Effector memory CD8-positive, alpha-beta T cell (primary cell): ENCODE measurements at places on chromosomes 16 and 17.

- no peak for DNase-seq
These were observed 19.4 kb downstream of the ERN1 start for GRCh38 chr17:64110379-64111152.

GRCh38 chr16:22008215-22009059 is 526 bp downstream of the MOSMO start:
- DNase-seq: peak; percentile 20

GRCh38 chr16:5502467-5502869 is 404.9 kb upstream of the EEF2KMT start:
- DNase-seq: no peak

DNA sequence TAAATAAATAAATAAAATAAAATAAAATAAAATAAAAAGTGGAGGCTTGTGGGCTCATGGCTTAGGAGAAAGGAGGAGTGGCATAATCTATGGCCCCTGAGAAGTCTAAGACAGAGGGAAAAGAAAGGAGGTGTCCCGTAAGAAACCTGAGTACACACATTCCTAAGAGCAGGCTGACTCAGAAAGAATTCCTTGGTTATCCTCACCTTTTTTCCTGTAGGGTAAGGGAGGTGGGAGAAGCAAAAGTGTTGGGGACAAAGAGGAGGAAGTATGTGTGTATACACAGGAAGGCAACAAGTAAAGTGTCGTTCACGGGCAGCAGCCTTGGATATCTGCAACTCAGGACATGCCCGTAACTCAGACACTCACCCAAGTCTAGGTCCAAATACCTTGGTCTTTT is 29.3 kb downstream of the MARF1 start:
- no peak for DNase-seq

GRCh38 chr16:84320511-84320910 is 25.8 kb downstream of the WFDC1 start:
- DNase-seq: no peak

GRCh38 chr17:40854175-40854814 is 12.7 kb downstream of the KRT12 start:
- no peak for DNase-seq

- no peak for DNase-seq
These were observed 3.0 kb upstream of the WFIKKN2 start for GRCh38 chr17:50832267-50832863.

DNA sequence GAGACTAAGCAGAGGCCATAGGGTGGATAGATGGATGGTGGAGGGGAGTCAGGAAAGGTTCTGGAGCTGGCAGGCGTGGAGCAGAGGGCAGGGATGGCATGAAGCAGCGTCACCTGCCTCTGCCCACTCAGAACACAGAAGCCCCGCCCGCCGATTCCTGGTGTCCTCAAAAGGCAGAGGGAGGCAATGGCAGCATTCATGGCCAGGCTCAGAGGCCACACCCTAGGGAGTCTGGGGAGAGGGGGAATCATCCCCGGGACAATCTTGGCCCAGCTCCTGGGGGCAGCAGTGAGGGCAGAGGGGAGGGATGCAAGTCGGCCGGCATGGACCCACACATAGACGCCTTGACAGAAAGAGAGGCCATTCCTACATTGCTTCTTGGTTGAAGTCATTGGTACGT is 60.7 kb upstream of the CACNG4 start:
- no peak for DNase-seq

DNA sequence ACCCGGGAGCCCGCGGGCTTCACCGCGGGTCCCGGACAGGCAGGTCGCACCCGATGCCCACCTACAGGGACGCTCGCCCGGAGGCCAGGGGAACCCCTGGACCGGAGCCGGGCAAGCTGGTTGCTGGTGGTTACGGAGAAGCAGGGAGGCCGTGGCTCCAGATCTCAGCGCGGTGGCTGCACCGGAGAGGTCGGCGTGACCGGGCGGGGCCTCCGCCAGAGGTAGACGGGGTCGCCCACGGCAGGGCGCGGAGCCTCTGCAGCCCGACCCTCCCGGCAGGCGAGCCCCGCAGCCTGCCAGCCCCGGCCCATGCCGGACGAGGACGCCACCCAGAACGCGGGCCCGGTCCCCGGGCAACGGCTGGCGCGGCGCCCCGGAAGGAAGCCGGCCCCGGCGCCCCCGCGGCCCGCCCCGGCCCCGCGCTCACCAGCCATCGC is 341 bp downstream of the PCYT2 start:
- DNase-seq: no peak
